AML-193 (cell line): ENCODE measurements at places on chromosomes 1 and 21.

GRCh38 chr1:178188306-178188705 lies 94.4 kb downstream of the RASAL2 start:
- no peak for DNase-seq

DNA sequence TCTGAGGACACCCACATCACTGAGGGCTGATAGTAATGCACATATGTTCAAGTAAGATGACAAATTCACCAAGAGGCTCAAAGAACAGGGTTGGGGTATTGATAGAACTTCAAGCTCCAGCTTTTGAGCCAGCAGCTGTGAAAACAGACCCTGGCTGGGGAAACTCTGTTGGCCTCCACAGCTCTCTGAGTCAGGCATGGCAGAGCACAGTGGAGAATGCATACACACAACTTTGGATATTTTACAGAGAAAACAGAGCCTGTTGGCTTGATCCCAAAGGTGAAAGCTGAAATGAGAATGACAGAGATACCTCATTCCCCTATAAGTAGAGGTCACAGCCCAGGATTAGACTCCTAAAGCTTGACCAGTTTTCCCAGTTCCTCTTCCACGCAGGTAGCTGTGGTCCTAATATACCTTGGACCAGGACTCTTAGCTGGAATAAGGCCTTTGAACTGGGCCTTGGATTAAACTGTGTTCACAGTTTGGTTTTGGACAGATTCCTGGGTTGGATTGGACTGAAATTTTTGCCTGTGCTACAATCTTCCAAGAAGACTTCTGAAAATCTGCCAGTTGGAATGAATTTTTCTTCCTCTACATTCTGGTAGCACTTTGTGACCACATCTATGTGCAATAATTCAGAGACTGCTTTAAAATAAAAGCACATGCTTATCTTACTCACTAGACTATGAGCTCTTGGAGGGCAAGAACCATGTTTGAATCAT lies 101.6 kb upstream of the HMGB4 start:
- no peak for DNase-seq

DNA sequence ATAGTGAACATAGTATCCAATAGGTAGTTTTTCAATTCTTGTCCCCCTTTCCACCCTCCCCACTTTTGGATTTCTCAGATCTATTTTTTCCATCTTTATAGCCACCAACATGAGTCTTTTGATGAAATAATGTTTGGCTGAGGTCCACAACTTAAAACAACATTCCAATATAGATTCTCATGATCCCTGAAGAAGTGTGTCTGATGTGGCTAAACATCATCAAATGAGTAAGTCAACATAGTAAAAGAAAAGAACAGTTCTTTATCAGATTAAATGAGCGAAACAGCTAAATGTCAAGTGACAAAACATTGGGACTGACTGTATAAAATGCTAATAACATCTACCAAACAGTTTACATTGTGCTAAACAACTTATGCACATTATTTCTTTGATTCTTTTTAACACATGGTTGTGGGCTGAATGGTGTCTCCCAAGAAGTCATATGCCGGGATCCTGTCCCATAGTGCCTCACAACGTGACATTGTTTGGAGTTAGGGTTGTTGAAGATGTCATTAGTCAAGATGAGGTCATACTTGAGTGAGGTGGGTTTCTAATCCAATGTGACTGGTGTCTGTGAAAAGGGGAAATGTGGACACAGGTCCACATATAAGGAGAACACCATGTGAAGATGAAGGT lies 453.6 kb downstream of the LTN1 start:
- no peak for DNase-seq

DNA sequence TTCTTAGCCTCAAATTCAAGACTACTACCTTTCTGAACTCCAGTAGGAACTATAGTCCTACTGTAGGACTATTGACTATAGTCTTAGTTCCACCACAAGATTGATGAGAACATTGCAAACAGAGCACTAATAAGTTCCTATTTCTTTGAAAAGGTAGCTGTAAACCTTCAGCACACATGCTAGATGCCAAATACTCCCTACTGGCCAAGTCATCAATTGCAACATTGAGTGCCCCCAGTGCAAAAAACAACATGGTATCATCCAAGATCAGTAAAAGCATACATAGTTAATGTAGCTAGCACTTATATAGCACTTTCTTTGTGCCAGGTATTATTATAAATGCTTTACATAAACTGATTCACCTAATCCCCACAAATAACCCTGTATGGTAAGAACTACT lies 99.8 kb downstream of the MRPL39 start:
- DNase-seq, result no peak

GRCh38 chr1:232822530-232822929 lies 17.3 kb downstream of the MAP10 start:
- DNase-seq, result no peak
